ENCODE measurements at places on chromosomes 7 and 10.
A peak's percentile ranks its signal among the peaks of the same experiment; 100 is the strongest.

GRCh38 chr10:8404721-8405120 is 350.2 kb downstream of the GATA3 start:
- no peak for DNase-seq

DNA sequence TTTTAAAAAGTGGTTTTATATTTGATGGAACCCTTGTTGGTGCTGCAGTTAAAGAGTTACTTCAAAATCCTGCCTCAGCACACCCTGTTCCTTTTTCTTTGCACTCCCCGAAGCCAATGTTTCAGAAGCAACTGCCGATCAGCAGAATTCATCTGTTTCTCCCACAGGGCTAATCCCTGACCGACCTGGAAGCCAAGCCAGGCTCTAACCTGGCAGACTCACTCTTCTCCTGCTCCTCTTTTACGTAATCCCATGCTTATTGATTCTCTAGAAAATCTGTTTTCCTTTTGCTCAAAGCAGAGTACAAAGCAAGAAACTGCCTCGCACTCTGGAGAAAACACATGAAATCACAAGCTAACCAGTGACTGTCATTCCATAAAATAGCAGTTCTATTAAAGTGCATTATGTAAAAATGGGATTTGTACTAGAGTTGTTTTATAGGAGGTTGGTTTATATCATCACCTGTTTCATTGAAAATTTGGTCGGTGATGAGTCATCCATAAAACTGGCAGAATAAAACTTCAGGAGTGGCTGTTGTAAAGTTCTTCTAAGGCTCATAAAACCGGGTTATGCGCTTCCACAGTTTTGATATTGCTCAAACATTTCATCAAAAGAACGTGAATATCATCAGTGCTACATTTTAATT is 99.9 kb downstream of the CNTNAP2 start:
- DNase-seq: no peak

DNA sequence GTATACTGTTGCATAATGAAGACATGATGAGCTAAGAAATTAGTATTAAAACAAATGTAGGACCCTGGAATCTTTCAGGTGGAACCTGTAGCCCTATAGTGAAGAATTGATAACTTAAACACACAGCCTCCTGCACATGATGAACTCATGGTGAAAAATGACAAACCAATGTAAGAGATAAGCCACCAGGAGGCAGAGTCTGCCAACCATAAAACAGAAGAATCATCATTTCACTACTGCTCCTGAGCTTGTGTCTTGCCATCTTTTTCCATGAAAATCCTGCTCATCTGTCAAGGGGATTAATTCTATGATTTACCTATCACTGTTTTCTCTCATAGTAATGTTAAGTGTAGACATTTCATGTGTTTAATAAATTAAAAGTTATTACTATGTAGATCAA is 363.9 kb downstream of the MALRD1 start:
- DNase-seq: no peak

DNA sequence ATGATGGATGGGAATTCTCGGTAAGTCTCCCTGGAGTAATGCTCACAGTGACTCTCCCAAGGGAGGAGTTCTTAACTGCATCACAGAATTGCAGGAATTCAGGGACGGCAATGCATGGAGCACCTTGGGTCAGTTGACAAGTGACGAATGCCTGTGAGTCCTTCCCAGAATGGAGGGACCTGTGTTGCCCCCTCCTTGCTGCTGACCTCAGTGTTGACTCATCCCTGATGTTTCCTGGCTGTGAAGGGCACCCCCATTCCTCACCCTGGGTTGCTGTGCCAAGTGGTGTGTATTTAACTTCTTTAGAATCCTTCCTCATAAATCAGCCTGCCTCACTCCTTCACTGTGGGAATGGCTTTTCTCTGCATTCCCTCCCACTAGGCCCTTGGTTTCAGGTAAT is 98.9 kb downstream of the LRMDA start:
- DNase-seq: no peak

- no peak for DNase-seq
These were observed 48.4 kb downstream of the NKX6-2 start for GRCh38 chr10:132737390-132738048.

- no peak for DNase-seq
These were observed 20.3 kb downstream of the ZNF277 start for GRCh38 chr7:112226701-112227276.

GRCh38 chr10:128897401-128898129 is 569.5 kb upstream of the MGMT start:
- no peak for DNase-seq

DNA sequence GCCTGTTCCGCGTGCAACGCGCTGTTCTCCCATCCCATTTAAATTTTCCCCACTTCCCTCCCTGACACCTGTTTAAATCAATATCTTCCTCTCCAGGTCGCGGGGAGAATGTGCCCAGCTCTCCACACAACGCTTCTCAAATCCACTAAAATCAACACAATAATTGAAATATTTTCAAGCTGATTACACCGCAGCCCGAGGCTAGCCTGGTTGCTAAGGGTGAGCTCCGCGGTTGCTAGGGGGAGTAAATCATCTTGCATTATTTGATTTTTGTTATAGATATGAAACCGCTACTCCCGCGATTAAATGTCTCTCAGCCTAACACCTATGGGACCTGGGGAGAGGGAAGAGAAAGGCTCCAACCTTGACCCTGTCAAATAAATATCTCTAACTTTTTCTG is 36.2 kb downstream of the UNCX start:
- DNase-seq: no peak

DNA sequence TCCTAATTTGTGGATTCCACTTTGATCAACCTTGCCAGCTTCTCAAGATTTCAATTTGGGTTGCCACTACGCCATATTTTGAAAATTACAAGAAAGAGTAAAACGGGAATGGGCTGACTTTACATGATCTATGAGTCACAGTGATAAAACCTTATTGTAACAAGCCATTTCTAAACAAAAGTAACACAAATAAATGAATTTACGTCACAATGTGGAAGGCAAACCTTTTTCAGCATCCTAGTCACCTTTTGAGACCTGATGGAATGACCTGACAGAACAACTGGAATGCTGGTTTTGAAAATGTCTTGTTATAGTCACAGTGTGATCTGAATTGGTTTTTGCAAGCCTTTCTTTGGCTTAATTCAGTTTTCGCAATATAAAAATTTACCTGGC is 85.9 kb downstream of the CDK6 start:
- DNase-seq: no peak

- no peak for DNase-seq
These were observed 299.7 kb downstream of the PLXDC2 start for GRCh38 chr10:20115894-20116293.

- no peak for DNase-seq
These were observed 21.0 kb downstream of the UCMA start for GRCh38 chr10:13213163-13213562.

GRCh38 chr7:20200971-20201370 is 16.2 kb downstream of the MACC1 start:
- no peak for DNase-seq

GRCh38 chr10:12685261-12686058 is 316.1 kb downstream of the CCDC3 start:
- no peak for DNase-seq

GRCh38 chr10:97128039-97128492 is 57.7 kb downstream of the SLIT1 start:
- no peak for DNase-seq

DNA sequence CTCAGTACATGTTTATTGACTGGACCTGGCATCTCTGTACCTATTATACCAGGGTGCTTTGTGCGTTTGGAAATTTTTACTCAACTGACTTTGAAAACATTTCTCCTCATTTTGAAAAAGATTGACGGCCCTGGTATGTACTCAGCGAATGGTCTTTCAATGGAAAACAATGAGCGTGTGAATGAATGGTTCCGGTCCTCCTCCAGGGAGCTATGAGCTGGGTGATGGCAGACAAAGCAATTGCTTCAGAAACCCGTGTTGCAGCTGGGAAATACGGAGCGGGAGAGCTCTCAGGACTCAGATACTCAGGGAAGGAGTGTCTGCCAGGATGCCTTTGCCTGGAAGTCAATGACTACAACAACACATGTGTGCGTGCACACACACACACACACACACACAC is 125.9 kb downstream of the PAXIP1 start:
- no peak for DNase-seq

DNA sequence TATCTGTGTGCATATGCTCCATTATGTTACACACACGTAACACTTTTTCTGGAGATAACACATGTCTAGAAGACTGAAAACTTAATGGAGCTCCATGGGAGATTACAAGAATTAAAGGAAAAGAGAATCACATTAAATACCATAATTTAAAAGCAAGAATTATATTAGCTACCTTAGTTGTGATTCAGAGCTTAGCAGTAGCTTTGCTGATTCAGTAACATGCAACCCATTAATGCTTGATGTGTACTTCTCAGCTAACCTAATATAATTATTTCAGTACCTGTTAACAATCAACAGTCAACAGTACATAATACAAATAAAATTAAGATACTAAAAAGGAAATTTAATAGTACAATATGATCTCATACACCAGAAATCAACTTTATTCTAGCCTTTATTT is 73.8 kb upstream of the GPR22 start:
- DNase-seq: no peak

GRCh38 chr7:111558991-111559390 is 3.3 kb downstream of the IMMP2L start:
- DNase-seq: no peak

DNA sequence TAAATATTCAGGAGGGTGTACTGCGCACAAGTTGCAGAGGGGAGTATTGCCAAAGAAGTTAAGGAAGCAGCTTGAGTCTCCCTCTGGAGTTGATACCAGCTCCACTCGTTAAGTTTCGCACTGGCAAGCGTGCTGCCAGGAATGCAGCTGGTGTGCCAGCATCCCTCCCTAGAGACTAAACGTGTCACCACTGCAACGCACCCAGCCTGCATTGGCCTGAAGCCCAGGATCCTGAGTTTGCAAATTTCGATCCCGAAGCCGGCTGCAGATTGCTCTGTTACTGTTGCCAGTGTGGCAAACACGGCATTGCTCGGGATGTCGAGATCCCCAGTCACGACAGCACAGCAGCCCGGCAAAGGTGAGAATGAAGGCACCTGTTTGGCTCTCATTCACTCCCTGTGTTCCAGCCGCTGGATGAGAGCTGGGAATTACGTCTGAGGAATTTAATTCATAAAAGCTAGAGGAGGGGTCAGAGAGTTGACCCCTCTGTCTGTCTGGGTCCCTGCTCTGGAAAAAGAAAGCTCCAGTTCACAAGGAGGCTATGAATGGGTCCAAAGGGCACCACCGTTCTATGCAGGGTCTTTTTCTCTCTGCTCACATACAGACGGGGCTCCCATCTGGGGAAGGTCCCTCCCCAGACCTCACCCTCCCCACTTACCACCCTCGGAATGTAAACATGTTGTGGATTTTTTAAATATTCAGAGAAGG is 61.0 kb downstream of the NRP1 start:
- DNase-seq: no peak

DNA sequence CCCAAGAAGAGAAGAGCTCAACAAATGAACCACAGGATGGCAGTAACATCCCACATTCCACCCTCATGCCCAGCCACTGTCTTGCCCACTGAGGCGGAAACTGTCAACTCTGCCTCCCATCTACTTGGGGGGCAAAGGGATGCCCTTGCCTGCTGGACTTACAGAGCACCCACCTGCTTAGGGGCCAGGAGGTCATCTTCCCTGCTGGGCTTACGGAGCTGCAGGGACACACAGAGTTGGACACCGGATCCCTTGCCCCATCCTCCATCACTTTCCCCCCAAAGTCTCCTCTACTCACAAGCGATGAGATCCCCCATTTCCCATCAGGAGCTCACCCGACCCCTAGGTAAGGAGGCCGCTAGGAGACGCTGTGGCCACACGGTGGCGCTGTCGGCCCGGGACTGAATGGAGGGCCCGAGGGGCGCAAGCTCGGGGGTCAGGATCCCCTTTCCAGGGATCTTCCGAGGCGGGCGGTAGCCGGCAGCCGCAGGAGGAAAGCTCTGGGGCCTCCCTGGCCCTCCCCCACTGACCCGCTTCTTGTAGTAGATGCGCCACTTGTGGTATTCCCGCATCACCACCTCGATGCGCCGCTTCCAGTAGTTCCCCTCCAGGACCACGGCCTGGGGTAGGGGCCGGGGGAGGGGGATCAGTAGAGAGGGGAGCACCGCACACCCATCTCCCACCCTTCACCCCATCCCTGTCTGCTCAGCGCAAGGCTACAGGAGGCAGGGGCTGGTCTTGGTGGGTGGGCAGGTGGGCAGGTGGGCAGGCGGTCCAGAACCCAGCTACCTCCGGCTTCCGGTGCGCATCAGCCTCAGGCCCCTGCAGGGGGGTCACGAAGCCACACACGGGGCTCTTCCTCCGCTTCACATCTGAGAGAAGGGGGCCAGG is 17.3 kb downstream of the MLXIPL start:
- peak; percentile 2 for DNase-seq

GRCh38 chr7:55548295-55548731 is 24.0 kb downstream of the VOPP1 start:
- no peak for DNase-seq

DNA sequence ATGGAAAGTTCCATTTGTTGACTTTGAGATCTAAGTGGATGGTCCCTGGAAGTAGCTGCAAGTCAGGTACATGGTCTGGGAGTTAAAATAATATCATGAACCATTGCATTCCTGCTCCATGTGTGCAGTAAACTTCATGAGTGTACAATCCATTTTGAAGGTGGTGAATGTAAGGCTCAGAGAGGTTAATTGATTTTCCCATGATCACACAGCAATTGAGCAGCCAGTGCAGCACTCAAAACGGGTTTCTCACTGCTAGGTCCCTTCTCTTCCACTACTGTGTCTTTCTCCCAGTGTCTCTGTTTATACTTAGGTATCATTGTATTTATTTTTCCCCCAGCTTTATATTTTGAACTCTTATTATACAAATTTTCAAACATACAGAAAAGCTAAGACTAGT is 9.9 kb downstream of the ZSCAN25 start:
- DNase-seq: no peak

GRCh38 chr10:95789902-95790301 is 33.9 kb downstream of the ENTPD1 start:
- DNase-seq: no peak

- DNase-seq: no peak
These were observed 313.4 kb upstream of the C7orf33 start for GRCh38 chr7:148277042-148277660.

GRCh38 chr7:43834463-43835251 is 34.7 kb downstream of the MRPS24 start:
- no peak for DNase-seq

DNA sequence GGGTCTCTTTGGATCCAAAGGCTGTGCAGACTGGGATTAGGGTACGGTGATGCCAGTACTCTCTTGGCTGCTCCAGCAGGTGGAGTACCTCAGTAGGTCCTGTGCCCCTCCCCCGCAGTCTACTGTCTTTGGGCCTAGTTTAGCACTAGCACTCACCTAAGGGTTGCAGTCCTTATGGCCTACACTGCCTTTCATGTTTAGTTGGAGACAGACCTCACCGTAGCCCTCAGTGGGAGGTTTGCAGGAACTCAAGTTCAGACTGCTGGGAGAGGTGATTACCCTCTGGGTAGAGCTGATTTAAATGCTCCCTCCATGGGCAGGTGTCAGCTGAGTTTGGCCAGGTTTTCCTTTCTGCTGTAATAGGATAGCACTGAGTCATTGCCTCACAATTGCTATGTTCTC is 210.8 kb upstream of the TMEM196 start:
- no peak for DNase-seq

- no peak for DNase-seq
These were observed 348.8 kb downstream of the SDK1 start for GRCh38 chr7:3649678-3650440.

- DNase-seq: no peak
These were observed 2.4 kb upstream of the MEOX2 start for GRCh38 chr7:15688911-15689310.

Data from nucleus accumbens (tissue), 56 donors.